ENCODE measurements at places on chromosomes 4 and X. TPM values are rescaled to one million over a fixed set of nuclear protein-coding genes. Genes with fewer than 3 reads are reported as not detected.

STBD1 gene
- 6.2 TPM for total RNA-seq

TSPAN6 gene
- total RNA-seq = 52.0 TPM

RIPPLY1 gene
- total RNA-seq = not detected

TMEM154 gene
- 8.1 TPM for total RNA-seq

UGT8 gene
- 0.39 TPM for total RNA-seq

USP51 gene
- 1.1 TPM for total RNA-seq

ATP2B3 gene
- total RNA-seq = not detected

CXCL10 gene
- total RNA-seq = 1.1 TPM
